Dorsolateral prefrontal cortex (tissue), 122 donors: ENCODE measurements at places on chromosomes 1 and 21.
A peak's percentile ranks its signal among the peaks of the same experiment; 100 is the strongest.

- DNase-seq, result no peak
These were observed 9.3 kb upstream of the ARHGAP29 start for GRCh38 chr1:94246692-94247137.

DNA sequence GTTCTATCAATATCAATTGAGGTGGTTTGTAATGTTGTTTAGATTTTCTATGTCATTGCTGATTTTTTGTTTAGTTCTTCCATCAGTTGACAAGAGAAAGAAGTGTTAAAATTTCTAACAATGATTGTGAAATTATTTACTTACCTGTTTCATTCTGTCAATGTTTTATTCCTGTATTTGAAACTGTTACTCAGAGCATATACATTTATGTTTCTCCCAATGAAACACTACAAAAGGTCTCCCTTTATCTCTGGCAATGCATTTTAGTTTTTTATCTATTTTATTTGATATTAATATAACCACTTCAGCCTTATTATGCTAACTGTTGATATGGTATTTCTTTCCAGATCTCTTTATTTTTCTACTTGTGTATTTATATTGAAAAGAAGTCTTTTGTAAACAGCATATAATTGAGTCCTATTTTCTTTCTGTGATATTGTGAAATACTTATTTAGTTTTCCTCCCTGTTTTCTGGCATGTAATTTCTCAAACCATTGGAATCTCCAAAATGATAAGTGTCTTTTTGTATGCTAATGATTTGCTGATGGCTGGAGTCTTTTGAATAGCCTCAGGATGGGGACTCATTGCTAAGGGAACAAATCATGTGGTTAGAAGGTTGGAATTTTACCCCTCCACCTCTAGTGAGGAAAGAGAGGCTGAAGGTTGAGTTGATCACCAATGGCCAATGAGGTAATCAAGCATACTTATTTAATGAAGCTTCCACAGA, 122.0 kb downstream of the ADSS2 start:
- DNase-seq, result no peak

GRCh38 chr1:63537940-63538339, 14.6 kb downstream of the EFCAB7 start:
- no peak for DNase-seq

- DNase-seq, result no peak
These were observed 7.9 kb upstream of the MRPS15 start for GRCh38 chr1:36471830-36472641.

DNA sequence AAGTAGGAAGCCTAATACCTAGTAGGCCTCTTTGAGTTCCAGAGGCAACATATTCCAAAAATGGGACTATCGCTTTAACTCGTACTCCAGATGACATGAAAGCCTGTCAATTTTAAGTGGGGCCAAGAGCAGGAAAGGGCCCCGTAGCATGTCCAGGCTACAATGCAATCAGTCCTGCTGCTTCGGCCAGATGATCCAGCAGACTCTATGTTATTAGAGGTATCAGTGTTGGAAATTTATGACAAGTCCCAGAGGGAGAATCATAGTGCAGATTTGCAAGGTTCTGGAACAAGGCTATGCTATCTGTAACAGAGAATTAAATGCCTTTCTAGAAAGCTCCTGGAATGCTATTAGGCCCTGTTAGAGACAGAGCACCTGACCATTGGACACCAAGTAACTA, 56.7 kb upstream of the SRP9 start:
- DNase-seq, result no peak

DNA sequence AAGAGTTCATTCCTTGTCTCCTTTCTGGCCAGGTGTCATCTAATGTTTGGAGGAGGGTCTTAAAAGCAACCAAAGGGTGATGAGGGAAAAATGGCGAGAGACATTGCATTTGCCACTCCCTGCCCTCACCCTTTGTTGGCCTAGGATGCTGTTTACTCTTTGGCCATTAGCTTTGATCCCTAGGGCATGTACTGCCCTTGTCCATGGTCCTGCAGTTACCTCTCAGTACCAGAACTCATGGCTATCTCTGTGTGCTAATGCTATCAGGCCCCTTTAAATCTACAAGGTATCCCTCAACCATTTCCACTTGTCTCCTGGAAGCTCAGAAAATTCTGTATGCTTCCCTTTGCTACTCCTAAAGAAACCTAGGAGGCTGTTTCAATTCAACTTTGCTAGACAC, 424.8 kb upstream of the PLXNA2 start:
- no peak for DNase-seq

DNA sequence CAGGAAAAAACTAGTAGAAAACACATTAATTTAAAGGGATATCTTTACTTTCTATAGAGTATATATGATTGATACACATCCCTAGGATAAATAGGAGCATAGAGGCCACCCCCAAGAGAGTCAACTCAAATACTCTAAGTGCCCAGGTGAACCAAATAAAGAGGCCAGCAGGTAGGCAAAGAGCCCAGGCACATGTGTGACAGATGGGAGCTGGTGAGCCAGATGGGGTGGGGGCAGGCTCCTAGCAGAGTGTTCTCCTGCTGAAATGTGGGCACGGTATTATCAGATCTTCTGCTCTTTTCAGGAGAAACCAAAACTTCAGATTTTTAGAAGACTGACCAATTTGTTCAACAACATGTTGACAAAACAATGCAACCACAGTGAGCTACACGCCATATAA, 333.4 kb upstream of the PKN2 start:
- no peak for DNase-seq

- no peak for DNase-seq
These were observed at the start of gene PKP1 for GRCh38 chr1:201282931-201283829. PKP1 (plus strand) TSS chr1:201283506; CDS start chr1:201283703, 197 bp downstream.

DNA sequence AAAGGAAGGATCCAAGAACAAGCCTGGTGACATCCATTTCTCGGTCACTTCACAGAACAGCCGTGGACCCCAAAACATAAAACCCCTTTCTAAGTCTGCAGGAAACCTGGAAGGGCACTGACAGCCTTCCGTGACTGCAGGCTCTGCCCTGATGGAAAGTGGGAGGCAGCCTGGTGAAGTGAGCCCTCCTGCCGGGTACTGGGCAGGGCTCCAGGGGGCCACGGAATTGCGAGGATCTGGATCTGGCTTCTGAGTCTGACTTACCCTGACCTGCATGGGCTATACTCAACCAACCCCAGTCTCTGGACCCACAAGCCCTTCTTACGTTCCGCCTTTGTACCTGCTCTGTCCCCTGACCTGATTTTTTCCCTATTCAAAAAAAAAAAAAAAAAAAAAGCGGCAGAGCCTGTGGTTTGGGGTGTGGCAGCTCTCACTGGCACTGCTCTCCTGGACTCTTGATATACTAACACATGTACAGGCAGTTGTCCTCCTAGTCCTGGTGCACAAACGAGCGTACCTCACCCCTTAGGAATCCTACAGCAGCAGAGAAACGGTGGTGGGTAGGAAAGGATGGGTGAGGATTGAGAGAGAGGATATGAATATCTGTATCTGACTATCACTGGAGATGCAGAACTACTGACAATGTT, 82.9 kb downstream of the BEND5 start:
- DNase-seq, result no peak

- DNase-seq, result peak; percentile 48
These were observed 10.4 kb downstream of the C1orf226 start for GRCh38 chr1:162391790-162392563.

DNA sequence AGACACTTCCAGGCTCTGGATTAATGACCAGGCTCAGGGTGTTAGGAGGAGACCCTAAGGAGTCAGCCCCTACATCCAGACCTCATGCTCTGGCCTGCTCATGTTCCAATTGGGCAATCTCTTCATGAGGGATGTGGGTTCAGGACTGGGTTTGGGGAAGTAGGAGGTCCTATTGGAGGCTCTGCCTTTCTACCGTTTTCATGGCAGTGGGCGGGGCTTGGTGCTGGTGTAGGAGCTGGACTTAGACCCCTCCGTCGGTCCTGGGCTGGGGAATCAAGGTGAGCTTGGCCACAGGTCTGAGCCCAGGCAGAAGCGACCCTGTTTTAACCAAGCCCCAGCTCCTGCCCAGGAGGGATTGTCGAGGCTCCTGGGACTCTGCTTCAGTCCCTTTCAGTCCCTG, 123.4 kb downstream of the PRDM16 start:
- DNase-seq, result no peak

GRCh38 chr1:27567971-27568299, 36.0 kb downstream of the AHDC1 start:
- no peak for DNase-seq

DNA sequence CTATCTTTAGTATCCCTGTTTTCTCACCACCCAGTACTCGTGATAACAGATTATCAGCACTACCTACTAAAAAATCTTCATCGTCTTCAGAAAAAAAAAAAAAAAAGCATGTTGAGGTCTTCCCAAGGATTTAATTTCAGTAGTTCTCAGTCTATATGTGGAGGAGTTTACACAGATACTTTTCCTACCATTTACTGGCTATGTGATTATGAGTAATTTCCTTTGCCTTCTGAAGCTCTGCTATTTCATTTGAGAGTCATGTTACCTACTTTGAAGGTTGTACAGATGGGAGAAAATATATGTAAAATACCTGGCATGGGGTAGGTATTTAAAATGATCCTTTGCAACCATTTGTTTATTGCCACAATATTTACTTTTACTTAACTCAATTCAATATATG, 399.7 kb downstream of the NEGR1 start:
- no peak for DNase-seq

DNA sequence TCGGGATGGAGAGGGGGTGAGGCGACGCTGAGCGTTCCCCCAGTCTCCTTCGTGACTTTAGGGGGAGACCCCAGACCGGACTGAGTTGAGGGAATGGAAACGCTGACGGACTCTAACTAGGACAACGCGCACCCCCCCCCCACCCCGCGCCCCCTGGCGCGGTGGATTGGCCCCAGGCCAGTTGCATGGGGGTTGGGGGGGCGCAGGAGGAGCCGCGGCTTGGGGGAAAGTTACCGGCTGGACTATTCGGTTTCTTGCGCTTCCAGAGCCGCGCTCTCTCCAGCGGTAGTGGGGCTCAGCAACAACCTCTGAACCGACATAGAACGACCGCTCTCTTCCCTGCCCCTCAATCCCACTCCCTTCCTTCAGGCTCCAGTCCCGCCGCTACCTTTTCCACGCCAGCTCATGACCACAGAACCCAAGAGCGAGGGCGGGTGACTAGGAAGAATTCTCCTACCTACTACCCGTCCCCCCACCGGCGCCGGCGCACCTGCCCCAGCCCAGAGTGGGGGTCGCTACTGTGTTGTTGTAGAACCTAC, 694 bp downstream of the ZBTB7B start:
- DNase-seq, result no peak

DNA sequence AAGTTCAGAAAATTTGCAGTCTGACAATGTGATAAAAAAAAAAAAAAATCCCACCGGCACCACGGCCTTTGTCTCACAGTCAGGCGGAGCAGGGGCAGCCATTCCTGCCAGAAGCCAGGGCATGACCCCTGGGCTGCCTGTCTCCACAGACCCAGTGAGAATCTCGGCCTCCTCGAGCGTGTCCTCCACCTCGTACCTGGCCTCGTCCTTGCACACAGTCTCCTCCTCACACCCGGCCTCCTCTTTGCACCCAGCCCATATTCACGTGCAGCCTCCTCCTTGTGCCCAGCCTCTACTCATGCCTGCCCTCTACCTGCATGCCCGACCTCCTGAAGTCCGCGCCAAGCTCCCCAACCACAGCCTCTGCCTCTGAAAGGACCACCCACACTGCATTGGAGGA, 182.0 kb downstream of the AGBL4 start:
- DNase-seq, result no peak

- no peak for DNase-seq
These were observed 13.0 kb upstream of the ELAVL4 start for GRCh38 chr1:50095716-50096115.

DNA sequence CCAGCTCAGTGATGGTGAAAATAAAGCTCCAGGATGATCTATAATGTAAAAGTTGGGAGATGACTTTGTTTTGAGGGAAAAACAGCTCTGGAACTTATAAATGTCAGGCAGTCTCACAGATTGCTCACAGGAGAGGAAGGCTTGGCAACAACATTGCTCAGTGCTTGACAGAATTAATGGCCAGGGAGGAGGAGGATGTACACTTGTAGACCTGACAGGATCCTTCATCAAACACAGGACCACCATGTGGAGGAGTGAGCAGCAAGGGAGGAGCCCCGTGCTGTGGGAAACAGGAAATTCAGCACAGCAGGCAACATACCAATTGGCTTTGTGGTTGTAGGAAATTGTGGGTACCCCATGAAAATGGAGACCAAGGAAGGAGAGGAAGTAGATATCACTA, 291.8 kb upstream of the CAMK1G start:
- no peak for DNase-seq

GRCh38 chr1:153677718-153678518, 570 bp upstream of the NPR1 start:
- DNase-seq, result no peak

GRCh38 chr1:147840909-147841308, 61.7 kb upstream of the GJA8 start:
- DNase-seq, result no peak

- DNase-seq, result no peak
These were observed 363.5 kb downstream of the KCNH1 start for GRCh38 chr1:210770396-210770984.

DNA sequence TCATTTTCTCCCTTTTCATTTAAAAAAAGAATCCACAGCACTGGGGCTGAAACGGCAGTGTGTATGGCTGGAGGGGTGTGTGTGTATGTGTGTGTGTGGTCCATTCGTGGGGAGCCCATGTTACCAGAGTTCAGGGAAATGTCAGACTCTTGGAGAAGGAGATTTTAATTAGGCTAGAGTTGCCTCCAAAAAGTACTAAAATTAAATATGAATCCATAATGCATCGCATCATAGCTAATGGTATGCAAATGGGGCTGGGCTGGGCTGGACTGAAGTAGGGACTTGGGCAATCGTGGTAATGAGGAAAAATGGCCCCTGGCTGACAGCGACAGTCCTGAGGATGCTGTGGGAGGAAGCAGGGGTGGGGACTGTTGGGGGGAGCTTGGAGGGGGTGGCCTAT, 24.8 kb downstream of the GRIK3 start:
- DNase-seq, result no peak

GRCh38 chr1:225942574-225942973, 1.6 kb upstream of the LEFTY2 start:
- DNase-seq, result no peak

DNA sequence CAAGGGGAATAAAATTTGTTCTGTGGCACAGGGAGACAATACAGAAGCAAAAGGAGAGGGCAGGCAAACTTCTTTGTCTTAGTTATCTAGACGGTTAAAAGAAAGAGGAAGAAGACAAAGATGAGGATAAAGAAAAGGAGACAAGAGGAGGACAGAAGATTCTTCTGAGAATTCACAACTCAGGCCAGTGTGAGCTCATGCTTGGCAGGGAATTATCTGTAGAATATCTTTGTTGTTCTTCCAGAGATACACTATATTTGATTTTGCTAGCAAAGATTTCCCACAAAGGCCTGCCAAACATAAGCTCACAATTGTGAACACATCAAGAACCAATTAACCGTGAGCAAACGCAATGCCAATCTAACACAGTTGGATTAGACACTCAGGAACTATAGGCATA, 21.4 kb downstream of the SLC16A1 start:
- DNase-seq, result no peak

DNA sequence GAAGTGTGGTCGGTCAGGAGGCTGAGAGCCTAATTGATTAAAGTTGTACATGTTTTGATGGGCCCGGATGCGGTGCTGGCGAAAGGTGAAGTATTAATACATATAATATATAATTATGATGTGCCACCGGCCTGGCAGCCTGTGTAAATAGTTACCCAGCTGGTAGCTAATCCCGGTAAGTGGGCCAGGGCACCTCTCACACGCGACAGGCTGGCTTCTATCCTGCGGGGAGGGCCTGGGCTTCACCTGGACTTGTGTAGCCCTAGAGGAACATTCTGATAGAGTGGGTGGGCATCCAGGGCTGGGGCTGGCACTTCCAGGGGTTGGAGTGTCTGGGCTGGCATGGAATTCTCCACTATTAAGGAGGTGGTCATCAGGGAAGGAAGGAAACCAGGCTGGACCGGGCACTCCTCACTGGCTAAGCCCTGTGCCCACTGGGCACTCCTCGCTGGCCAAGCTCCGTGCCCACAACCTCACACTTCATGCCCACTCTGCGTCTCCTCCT, 48.3 kb downstream of the IGSF21 start:
- peak; percentile 49 for DNase-seq
